ENCODE measurements at places on chromosomes 11 and 22.

DNA sequence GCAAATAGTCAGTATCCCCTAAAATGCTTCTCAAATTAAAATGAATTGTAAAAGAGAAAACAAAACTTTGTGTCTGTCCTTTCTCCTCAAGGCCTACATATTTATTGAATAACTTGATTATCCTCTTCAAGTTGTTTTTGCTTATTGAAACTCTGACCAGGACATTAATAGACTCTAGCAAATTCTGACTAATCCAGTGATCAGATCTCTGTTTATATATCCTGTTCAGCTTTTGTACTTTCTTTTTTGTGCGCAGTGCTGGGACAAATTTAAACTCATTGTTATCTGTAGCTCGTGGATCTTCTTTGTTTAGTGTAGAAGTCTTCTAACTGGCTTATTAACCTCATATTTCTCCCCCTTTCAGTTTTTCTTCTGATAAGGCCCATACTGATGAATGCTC is 139.9 kb upstream of the SORL1-AS1 start:
- no peak for DNase-seq

- no peak for DNase-seq
These were observed 41.8 kb downstream of the ENTHD1 start for GRCh38 chr22:39851606-39852315.

DNA sequence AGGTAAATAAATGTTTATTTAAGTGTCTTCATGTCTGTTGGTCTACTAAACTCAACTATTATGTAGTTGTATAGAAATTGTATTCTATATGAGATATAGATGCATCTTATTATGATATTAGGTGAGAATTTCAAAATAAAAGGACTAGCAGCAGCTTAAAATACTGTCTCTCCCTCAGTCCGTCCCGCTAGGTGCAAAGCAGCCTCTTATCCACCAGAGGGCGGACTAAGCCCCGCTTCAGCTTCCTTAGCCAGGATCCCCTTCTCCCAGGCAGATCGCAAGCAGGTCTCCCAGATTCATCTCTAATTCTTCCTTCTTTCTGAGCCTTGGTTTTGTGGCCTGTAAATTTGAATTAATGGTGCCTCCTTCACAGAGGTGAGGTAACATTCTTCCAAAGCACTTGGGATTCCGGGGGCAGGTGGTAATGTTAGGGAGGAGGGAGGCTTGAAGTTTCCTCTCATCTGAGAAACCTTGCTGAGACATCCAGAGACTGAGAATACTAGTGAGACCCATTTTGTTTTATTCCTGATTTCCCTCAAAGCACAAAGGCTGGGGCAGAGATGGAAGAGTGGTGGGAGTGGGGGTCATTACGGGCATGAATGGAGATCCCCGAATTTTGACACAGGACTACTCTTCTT is 13.5 kb upstream of the INSC start:
- peak; percentile 72 for DNase-seq

GRCh38 chr11:46564459-46564858 is 29.4 kb downstream of the AMBRA1 start:
- DNase-seq: no peak

DNA sequence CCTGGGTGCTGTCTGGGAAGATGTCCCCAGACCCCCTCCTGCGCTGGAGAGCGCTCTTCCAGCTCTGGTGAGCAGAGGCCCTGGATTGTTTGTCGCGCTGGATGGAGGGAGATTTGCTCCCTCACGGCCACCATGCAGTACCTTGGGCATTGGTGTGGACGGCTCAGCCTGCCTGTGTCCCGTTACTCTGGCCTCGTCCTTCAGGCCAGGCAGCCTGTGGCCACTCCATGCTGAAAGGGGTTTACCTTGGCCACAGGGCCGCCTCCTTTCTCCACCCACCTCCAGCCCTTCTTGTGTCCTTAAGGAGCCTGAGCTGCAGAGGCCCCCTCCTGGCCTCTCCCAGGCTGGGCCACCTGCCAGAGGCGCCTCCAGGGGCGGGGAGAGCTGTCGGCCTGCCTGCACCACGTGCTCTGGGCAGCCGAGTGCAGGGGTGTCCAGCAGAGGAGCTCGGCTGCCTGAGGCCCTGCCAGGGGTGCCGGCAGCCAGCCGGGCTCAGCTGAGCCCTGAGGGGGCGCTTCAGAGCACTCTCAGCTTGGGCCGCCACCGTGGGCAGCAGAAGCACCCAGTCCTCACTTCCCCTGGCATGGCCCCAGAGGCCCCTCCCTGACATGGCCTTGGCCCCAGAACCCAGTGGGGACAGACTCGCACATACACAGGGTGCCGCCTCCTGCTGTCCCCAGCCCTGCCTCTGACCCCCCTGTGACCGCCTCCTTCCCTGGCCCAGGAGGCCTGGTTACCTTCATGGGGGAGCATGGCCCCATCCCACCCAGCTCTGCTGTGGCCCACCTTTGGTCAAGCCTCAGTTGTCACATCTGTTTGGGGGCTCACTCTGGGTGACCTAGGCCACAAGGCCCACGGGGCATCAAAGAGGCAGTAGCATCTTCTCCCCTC is 3.4 kb downstream of the CCND1 start:
- no peak for DNase-seq

DNA sequence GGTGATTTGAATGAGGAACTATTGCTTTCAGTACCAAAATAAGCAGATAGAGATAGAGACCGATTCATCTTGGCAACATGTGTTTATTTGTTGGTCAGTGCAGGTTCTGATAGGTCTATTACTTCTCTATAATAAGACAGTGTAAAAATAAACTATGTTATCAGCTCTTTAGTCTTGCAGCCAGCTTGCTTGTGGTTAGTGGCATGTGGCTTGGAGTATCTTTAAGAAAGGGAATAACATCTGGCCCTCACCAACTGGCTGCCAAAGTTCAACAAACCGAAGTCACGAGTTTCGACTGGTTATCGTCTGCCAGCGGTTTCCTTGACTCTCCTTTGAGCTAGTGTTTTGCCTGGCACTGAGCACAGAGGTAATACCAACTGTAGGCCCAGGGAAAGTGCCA is 71.8 kb downstream of the CTTN start:
- no peak for DNase-seq

GRCh38 chr11:11588891-11589290 is 32.9 kb downstream of the GALNT18 start:
- DNase-seq: no peak

- DNase-seq: no peak
These were observed 42.2 kb upstream of the CD44 start for GRCh38 chr11:35096723-35097122.

GRCh38 chr11:98185245-98185644 is 835.5 kb upstream of the CNTN5 start:
- DNase-seq: no peak

DNA sequence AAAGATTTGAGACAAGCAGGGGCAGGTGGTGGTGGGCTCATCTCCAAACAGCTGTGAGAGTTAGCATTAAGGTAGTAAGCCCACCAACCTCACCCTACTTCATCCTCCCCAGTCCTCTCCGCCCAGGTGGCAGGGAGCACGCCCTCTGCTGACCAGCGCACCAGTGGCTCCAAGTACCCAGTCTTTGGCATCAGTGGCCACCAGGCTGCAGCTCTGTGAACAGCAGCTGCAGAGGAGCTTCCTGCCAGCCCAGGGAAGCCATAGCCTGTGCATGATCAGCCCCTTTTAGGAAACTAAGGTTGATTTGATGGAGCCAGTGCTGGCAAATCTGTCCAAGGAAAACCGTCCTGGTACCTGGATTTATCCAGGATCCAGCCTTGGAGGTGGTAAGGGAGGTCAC is 21.7 kb downstream of the CAVIN3 start:
- no peak for DNase-seq

DNA sequence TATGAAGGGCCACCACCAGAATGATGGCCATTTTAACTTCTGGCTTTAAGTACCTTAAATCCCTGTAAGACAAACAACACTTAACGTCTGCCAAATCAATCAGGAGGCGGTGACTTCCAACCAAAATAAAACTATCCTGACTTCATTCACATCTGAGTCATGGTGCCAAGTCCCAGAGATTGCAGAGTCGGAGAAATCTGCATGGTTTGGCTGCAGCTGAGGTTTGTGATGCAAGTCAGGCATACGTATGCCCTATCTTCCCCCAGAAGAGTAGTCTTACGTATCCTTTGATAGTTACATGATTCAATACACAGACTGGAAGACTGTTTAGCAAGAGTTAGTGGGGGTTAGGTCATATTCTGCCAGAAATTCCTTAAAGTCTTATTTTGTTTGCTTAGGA is 1.7 kb upstream of the GAB2 start:
- DNase-seq: no peak

GRCh38 chr11:68658661-68659060 is 25.7 kb upstream of the GAL start:
- no peak for DNase-seq

GRCh38 chr11:118081241-118081958 is 4.5 kb downstream of the TMPRSS4 start:
- no peak for DNase-seq

DNA sequence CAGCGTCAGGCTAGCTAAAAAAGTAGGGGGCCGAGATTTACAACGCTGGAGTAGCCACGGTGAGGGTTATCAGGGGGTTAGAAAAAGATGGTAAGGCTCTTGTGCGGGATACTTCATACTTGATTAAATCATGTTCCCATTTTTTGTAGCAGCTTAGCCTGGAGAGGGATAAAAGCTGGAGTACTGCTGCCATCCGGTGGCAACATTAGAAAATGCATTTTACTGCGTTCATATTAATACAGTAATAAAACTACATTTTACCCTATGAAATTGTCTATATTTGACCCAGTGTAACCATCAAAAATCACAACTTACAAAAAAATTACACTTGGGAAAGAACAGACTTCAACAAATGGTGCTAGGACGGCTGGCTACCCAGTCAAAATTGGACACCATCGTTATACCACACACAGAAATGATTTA is 17.3 kb downstream of the RPUSD4 start:
- DNase-seq: peak; percentile 28

GRCh38 chr11:43830928-43831440 is 49.6 kb upstream of the ALKBH3 start:
- DNase-seq: no peak

DNA sequence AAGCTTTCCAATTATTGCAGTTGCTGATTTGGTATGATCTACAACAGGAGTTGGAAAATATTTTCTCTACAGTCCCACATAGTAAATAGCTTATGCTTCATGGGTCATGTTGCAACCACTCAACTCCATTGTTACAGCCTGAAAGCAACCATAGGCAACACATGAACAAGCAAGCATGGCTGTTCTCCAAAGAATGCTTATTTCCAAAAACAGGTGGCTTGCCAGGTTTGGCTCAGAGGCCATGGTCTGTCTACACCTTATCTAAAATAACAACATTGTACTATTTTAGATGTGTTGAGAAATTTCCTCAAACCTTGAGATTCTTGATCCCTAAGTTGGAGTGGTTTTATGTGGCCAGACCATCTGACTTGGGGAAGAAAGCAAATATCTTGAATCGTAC is 153.9 kb upstream of the MPPED2 start:
- DNase-seq: no peak

DNA sequence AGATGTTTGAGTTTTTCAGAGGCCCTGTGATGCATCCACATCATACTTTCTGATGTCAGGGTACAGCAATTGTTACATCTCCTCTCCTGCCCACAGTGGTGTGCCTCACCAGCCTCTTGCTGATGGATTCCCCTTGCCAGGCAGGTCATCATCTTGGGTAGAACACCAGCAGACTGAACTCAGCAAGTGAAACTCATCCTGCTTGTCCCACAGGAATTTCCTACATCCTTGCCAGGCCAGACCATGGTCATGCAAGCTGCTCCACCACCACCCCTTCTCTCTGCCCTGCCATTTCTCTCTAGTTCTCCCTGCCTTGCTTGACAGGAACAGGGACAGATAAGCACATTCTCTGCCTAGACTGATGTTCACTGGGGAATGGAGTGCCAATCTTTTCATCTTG is 85.9 kb downstream of the PAX6 start:
- DNase-seq: no peak

DNA sequence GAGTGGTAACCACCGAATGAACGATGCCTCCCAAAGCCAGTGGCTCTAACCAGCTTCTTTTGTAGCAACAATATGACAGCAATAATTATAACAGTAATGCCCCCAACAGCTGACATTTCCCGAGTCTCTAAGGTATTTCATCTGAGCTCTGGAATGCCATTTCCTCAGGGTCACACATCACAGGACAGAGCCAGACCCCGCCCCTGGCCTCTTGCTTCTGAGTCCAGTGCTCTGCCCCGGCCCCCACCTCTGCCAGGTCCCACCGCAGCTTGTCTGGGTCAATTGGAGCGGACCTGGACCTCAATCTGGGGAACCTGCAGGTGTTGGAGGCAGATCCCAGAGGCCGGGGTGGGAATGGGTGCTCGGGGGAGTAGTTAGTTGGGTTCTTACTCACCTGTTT is 63.8 kb downstream of the IGLL1 start:
- DNase-seq: no peak

- no peak for DNase-seq
These were observed 1.4 kb downstream of the ALG12 start for GRCh38 chr22:49916831-49917230.

- DNase-seq: no peak
These were observed 3.4 kb downstream of the SLC25A45 start for GRCh38 chr11:65378928-65379638.

GRCh38 chr11:64060861-64061444 is 25.2 kb downstream of the FLRT1 start:
- DNase-seq: peak; percentile 78

DNA sequence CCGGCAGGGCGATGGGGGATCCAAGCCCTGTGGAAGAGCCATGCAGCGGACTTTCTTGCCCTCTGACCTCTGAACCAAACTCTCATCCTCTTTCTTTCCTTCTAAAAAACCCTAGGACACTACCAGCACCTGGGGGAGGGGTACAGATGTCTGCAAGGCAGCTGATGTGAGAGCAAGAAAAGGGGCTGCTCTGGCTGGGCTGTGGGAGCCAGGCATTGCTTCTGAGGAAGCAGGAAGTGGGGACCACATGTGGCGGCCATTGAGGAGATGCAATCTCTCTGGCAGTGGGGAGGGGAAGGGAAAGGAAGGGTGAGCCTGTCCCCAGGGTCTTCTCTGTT is 36.0 kb downstream of the FAM83F start:
- no peak for DNase-seq

GRCh38 chr11:78731027-78731426 is 156.4 kb upstream of the NARS2 start:
- no peak for DNase-seq

DNA sequence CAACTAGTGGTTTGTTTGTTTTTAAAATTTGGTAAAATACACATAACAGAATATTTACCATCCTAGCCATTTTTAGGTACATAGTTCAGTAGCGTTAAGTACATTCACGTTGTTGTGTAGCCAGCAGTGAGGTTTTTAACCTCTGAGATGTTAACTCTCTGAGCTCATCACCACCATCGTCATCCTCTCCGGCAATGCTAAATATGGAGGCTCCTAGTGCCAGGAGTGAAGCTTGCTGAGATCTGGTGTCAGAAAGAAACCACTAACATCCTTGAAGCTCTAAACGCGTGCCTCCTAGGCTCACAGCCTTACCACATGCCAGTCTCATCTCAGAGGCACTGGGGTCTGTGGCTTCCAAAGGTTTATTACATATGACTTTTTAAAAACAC is 330.2 kb upstream of the B3GAT1 start:
- no peak for DNase-seq

DNA sequence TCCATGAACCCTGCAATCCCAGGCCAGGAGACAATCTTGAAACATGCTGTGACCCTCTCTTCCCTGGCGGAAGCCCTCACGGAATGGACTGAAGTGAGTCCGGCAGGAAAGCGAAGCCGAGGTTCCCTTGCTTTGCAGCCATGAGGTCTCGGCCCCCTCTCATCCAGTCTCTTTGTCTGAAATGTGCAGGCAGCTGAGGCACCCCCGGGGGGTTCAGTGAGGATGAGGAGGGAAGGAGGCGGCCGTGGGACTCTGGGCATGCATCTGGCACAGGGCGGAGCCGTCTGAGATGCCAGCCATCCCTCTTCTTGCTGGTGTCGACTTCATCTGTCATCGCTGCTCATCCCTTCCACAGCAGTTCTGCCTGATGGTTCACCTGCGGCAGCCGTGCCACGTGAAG is 1485.7 kb downstream of the BRD1 start:
- DNase-seq: no peak
